ENCODE measurements at places on chromosomes 3 and 15. TPM values are rescaled to one million over a fixed set of nuclear protein-coding genes. Genes with fewer than 3 reads are reported as not detected.

The RLBP1 gene
- total RNA-seq: not detected

The ISLR gene
- 194 TPM for total RNA-seq

The EXD1 gene
- not detected for total RNA-seq

The RPUSD2 gene
- 11.7 TPM for total RNA-seq

The UMPS gene
- total RNA-seq: 14.5 TPM

The TLR9 gene
- total RNA-seq: not detected

The STAC gene
- 14.3 TPM for total RNA-seq

The DUOXA2 gene
- total RNA-seq: not detected

The CHDH gene
- 1.6 TPM for total RNA-seq

The IGSF11 gene
- not detected for total RNA-seq

The C3orf22 gene
- total RNA-seq: not detected

The MKRN3 gene
- total RNA-seq: not detected

The OR4F15 gene
- not detected for total RNA-seq

The CCR1 gene
- 0.81 TPM for total RNA-seq

The ISLR2 gene
- total RNA-seq: not detected

The CLRN1 gene
- total RNA-seq: 0.32 TPM

The SERPINI2 gene
- total RNA-seq: not detected

The SLC6A11 gene
- total RNA-seq: not detected

The SNX33 gene
- 39.8 TPM for total RNA-seq

The GOLGA8H gene
- total RNA-seq: 0.65 TPM

The ZNF385D gene
- 1.6 TPM for total RNA-seq

The GUCA1C gene
- total RNA-seq: not detected

The BFSP2 gene
- not detected for total RNA-seq

The SPRED1 gene
- 106 TPM for total RNA-seq

The IQCB1 gene
- 17.8 TPM for total RNA-seq

The LRRC58 gene
- total RNA-seq: 39.7 TPM

The ADGRG7 gene
- total RNA-seq: not detected

The CHAC1 gene
- total RNA-seq: 12.0 TPM

The LSAMP gene
- 0.12 TPM for total RNA-seq

The C2CD4B gene
- not detected for total RNA-seq

The CCR3 gene
- not detected for total RNA-seq

The CPLX3 gene
- total RNA-seq: not detected

The IGSF10 gene
- 58.1 TPM for total RNA-seq

The LHFPL4 gene
- not detected for total RNA-seq

The ARRDC4 gene
- 121 TPM for total RNA-seq

The IDH2 gene
- 153 TPM for total RNA-seq

The WDR93 gene
- total RNA-seq: not detected

The GP5 gene
- total RNA-seq: not detected

The FOXL2NB gene
- 10.4 TPM for total RNA-seq

The CAMP gene
- total RNA-seq: not detected

The CHRM5 gene
- total RNA-seq: under 0.01 TPM

The FGF7 gene
- total RNA-seq: 157 TPM

The TMCO5A gene
- not detected for total RNA-seq

The PAK6 gene
- 0.32 TPM for total RNA-seq

The TRIM59 gene
- total RNA-seq: 37.0 TPM

The TMEM212 gene
- total RNA-seq: not detected

Measured in hair follicle dermal papilla cell (primary cell).